Stimulated activated CD8-positive, alpha-beta memory T cell treated with anti-CD3 and anti-CD28 coated beads, Interleukin-15, amount 100 ng/mL, for 4 hours (primary cell): ENCODE measurements at places on chromosomes 7 and 10.

DNA sequence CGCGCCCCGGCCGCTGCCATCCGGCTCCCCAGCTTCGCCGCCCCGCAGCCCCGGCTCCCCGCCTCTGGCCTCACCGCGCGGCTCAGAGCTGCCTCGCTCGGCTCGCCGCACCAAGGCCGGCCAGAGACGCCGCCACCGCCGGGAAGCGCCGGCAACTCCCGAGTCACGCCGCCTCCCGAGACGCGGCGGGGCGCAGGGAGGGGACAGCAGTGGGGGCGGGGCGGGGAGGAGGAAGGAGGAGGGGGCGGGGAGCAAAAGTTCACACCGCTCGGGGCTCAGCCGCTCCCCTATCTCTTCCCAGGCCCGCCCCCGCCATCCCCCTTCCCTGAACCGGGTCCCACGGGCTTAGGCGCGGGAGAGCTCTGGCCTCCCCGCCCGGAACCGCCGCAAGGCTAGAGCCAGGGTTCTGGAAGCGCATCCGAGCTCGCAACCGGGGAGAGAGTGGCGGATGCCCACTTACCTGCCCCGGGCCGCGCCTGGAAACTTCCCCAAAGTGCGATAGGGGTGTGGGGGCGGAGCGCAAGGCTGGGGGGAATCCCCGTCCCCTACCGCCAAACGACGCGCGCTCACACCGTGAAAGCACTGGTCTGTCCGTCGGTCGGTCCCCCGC lies 1.0 kb downstream of the CHST15 start:
- DNase-seq = no peak

- DNase-seq = no peak
These were observed 47.6 kb downstream of the ABRAXAS2 start for GRCh38 chr10:124849111-124849773.

DNA sequence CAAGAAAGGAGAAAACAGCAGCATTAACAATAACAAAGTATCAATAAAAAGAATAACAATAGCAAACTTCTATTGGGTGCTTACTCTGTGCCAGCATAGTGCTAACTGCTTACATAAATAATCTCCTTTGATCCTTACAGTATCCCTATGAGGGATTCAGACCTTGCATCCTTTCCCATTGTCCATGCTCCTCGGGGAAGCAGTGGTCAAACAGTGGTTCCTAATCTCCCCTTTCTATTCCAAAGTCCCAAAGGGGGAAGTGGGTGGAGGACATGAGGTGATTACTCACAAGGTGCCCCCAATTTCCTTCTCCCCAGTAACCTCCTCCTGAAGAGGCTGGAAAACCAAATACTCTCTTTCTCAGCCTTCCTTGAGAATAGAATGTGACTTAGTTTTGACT lies 22.0 kb upstream of the MSMB start:
- no peak for DNase-seq

- DNase-seq = no peak
These were observed 23.5 kb upstream of the FAM180A start for GRCh38 chr7:135771961-135772638.

DNA sequence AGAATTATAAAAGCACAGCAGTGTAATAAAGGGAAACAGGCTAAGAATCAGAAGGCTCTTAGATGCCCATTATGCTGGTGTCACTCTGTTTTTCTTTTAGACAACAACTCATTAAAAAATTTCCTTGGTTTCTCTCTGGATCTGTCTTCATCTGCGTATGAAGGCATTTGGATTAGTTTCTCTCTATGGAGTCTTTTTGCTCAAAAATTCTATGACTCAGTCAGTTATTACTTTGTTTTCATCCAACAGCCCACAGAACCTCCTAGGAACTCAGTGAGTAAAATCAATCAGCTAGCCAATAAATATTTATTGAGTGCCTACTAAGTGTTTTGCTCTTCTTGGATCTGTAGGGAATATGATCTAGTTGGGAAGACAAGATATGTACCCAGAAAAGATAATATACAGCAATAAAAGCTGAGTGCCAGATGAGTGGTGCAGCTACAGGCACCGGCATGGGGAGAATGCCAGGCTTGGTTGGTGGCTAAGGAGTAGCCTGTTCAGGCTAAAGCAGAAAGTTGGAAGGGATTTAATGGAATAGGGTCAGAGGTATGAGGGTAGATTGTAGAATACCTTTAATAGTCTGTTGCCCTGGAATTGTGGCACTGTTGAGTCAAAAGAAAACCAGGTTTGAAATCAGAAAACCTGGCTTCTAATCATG lies 156.2 kb downstream of the LRRC4 start:
- no peak for DNase-seq

GRCh38 chr10:130401860-130402765 lies 265.9 kb downstream of the GLRX3 start:
- DNase-seq = no peak

DNA sequence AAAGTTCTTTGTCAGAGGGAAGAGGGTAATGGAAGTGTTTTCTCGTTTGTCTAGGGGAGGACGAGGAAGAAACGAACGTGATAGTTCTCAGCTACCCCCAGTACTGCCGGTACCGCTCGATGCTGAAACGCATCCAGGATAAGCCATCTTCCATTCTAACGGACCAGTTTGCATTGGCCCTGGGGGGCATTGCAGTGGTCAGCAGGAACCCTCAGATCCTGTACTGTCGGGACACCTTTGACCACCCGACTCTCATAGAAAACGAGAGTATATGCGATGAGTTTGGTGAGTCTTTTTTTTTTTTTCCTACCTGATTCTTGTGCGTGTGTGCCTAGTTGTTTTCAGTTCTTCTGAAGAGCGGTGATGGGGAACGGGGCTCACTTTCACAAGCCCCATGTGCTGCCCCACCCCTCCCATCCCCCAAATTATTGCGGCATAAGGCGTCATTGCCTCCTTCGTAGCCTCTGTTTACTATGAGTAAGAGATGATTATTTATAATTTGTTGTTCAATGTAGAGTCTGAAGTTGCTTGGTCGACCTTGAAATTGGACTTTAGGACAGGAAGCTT lies 98.6 kb downstream of the ARID5B start:
- DNase-seq = no peak

GRCh38 chr10:552679-553078 lies 136.8 kb downstream of the DIP2C start:
- DNase-seq = no peak

DNA sequence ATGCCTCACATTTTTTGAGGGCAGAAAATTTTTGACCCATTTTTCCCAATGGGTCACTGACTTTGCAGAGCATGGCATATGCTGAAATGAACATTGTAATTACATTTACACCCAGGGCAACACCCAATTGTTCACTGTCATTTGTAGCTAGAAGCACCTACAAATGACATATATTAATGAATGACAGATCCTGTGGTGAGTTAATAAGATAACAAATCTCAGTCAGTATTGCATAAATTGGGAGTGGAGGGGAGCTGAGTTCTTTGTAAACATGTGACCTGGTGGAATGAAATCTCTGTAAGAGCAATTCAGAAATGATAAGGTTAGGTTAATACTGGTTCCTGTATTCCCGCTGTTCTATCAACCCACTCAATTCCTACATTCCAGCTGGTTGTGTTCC lies 255.1 kb upstream of the LRRN3 start:
- DNase-seq = no peak

DNA sequence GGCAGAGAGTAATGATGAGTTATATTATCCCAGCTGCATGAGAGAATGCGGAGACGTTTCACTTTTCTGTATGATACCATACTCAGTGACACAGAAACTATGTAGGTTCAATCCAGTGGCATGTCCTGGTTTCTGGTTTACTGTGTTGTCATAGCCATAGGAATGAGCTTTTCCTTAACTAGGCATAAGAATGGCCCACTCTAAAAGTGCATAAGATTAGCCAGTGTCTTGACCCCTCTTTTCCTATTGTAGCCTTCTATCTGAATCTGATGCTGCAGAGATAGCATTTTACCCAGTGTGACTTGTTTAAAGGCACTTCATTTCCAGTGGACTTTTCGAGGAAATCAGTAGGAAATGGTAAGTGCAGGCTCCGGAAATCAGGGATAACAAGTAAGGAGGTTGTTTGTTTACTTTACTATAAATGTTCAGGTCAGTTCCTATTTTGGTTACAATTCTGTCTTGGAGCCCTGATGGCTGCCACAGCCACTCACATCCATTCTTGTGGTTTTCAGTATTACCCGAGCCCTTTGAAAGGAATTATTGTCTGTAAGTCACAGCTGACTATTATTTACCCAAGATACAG lies 70.5 kb downstream of the SEMA3A start:
- DNase-seq = no peak

DNA sequence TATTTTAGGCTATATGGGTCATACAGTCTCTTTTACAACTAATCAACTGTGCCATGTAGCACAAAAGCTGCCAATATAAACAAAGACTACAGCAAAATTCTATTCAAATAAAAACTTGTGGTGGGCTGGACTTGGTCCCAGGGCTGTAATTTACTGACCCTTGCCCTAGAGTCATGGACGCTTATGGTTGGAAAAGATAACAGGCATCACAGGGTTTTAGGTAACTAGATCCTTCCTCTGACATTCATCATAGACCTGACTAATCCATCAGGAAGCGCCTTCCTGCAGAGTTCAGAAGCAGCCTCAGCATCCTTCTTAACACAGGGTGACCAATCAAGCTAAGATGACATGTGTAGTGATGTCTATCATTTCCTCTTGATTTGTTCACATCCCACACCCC lies 40.2 kb upstream of the GPAM start:
- no peak for DNase-seq

DNA sequence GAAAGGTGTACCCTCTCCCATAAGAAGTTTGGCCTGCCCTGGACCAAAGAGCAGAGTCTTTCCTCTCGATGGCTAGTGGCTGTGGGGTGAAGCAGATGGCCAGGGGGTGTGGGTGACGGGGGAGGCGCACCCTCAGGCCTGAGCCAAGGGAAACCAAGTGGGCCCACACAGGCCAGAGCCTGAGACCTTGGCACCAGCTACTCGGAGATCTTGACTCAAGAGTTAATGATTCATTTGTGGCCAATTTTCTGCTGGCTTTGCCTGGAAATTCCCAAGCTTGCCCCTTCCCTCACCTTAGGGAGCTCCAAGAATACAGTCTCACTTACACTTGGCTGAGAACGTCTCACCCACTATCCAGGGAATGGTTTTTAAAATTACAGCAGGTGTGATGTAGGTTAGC lies 42.7 kb downstream of the ZMIZ1 start:
- DNase-seq = no peak

DNA sequence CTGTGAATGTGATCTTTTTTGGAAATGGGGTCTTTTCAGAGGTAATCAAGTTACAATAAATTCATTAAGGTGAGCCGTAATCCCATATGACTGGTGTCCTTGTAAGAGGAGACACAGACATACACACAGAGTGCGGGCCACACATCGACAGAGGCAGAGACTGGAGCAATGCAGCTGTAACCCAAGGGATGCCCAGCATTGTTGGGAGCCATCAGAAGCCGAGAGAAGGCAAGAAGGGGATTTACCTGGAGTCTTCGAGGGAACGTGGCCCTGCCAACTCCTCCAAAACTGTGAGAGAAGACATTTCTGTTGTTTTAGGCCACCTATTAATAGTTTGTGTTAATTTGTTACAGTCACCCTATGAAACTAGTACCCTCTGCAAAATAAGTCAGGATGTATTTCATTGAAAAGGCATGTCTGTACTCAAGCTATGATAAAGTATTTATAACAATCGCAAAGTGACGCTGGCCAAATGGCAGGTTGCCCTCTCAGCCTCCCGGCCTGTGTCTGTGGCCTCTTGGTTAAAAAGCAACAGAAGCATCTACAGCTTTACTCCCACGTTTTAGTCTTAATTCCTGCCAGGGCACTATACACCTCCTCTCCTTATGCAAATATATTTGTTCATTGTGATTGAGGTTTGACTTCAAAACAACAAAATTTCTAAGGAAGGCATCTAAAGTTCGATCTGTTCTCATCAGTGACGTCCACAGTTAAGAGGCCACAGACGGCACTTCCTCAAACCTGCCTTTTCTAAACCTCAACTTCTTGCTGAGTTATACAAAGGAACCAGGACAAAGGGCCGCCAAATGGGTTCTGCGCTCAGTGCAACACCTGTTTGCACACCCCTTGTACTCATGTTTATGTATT lies 46.8 kb downstream of the HIPK2 start:
- no peak for DNase-seq

GRCh38 chr10:97612386-97612785 lies 20.9 kb downstream of the MORN4 start:
- DNase-seq = no peak

- no peak for DNase-seq
These were observed 108.5 kb upstream of the TMEM168 start for GRCh38 chr7:112898432-112899290.

GRCh38 chr10:32140403-32140802 lies 84.2 kb upstream of the KIF5B start:
- no peak for DNase-seq

- DNase-seq = no peak
These were observed 9.6 kb upstream of the PDCD4 start for GRCh38 chr10:110861930-110862649.

DNA sequence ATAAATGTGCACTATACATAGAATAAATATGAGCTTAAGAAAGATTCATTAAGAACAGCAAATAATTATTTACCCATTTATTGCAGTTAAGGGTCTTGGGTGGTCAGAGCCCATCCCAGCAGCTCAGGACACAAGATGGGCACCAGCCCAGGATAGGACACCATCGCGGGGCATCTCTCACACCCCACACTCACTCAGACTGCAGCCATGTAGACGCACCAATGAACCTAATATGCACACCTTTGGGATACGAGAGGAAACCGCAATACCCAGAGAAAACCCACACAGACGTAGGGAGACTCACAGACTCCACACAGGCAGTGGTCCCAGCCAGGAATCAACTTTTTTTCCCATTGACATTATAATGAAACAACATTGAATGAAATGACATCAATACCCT lies 36.0 kb downstream of the CARD11 start:
- DNase-seq = no peak

- DNase-seq = no peak
These were observed 96.1 kb downstream of the PAXIP1 start for GRCh38 chr7:154906736-154907355.

GRCh38 chr7:101614098-101614938 lies 14.8 kb downstream of the MYL10 start:
- DNase-seq = no peak

- no peak for DNase-seq
These were observed 118.9 kb downstream of the CDH23 start for GRCh38 chr10:71515531-71516172.

- DNase-seq = no peak
These were observed 189.2 kb downstream of the FAM107B start for GRCh38 chr10:14585287-14586193.

DNA sequence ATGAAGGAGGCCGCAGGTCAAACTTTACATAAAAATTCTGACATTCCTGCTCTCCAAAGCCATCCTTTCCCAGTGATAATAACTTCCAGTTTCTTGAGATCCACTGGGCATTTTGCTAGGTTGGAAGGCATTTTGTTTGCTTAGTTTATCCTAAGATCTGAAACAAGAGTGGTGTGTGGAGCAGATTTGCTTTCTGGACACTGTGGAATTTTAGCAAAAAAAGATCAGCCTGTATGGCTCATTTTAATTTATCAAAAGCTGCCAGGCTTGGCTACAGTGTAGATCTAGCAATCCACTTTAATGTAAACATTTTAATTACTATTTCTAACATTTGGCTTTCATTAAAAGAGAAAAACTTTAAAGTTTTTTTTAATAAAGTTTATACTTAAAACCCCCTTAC lies 124.8 kb downstream of the SAMD9 start:
- DNase-seq = no peak

GRCh38 chr10:50561816-50562215 lies 61.9 kb downstream of the SGMS1 start:
- no peak for DNase-seq

GRCh38 chr10:34178756-34179155 lies 636.3 kb downstream of the PARD3 start:
- DNase-seq = no peak

GRCh38 chr10:11667756-11668155 lies 56.3 kb upstream of the USP6NL start:
- no peak for DNase-seq

GRCh38 chr7:31028417-31028992 lies 23.6 kb upstream of the ADCYAP1R1 start:
- DNase-seq = no peak
